ENCODE measurements at places on chromosomes 1 and 21.

DNA sequence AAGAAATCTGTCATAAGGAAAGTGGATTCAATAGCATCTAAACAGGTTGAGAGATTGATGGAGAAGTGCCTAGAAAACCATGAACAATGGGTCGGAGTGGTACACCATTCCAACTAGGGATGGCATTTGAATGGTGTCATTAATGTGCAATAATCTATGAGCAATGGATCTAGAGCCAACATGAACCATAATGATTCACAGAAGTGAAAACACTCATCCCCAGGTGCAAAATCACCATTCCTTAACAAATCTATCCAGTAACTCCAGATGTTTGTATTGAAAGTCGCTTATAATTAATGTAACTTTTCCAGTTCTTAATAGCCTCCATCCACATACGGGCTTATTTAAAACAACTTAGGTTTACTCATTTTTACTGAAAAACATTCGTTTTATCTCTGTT is 201.3 kb upstream of the ADGRL4 start:
- no peak for DNase-seq

- no peak for DNase-seq
Measured at GRCh38 chr1:48181669-48182367, 40.7 kb upstream of the SLC5A9 start.

DNA sequence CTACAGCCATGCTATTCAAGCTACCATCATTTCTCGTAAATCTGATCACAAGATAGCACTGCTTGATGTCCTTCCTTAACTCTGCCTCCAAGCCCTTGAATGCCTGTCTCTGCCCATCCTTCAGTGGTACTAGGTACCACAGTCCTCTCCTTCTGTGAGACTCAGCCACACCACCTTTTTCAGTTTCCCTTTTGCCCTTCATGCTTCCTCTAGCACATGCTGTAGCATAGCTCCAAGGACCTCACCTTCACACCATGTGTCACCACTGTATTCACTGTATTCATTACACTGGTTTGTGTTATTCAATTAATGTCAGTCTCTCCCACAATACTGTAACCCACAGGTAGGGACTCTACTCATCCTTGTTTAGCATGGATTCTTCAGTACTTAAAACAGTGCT is 8.0 kb upstream of the TP53BP2 start:
- no peak for DNase-seq

- no peak for DNase-seq
Measured at GRCh38 chr1:182330303-182330702, 61.3 kb downstream of the GLUL start.

- DNase-seq: no peak
Measured at GRCh38 chr1:6171548-6172124, 8.5 kb downstream of the CHD5 start.

GRCh38 chr1:156233426-156234127 is 8.4 kb upstream of the BGLAP start:
- DNase-seq: no peak

- DNase-seq: no peak
Measured at GRCh38 chr1:178494569-178494971, 2.2 kb downstream of the CLEC20A start.

DNA sequence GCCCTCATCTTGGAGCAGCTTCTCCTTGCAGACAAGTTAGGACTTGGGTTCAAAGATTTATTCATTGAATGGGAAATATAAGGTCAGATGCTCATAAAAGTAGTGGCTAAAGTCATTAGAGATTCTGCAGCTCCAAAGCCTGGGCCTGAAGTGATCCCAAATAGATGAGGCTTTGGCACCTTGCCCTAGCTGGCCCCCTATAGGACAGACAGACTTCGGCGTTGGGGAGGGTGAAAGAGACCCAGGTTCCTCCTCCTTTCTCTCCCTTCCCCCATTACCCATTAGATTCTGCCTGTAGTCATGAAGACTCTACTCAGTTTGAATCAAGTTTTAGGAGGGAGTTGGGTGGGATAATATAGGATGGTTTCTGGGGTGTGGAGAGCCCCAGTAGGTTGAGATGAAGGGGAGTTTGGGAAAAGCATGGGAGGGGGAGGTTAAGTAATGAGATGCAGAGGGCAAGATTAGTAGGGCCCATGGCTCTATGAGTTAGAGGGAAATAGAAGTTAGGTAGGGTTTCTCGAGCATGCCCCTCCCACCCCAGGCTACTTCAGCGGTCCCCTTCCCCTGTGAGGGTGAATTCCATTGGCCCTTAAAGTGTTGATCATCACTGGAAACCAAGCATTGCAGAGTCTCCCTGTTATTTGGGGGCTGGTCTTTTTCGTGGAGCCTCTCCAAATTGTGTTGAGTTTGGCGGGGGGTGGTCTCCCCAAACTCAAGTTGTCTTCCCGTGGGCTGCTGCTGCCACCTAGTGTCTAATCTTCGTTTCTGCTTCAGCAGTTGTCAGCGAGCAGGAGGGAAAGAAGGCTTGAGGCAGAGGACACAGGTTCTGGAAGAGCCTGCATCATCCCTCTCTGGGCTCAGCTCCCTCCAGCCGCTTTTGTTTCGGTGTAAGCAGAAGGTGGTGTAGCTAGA is 2.1 kb upstream of the AHDC1 start:
- DNase-seq: peak; percentile 62

- peak; percentile 25 for DNase-seq
Measured at GRCh38 chr1:89698624-89699023, 65.7 kb downstream of the LRRC8C start.

DNA sequence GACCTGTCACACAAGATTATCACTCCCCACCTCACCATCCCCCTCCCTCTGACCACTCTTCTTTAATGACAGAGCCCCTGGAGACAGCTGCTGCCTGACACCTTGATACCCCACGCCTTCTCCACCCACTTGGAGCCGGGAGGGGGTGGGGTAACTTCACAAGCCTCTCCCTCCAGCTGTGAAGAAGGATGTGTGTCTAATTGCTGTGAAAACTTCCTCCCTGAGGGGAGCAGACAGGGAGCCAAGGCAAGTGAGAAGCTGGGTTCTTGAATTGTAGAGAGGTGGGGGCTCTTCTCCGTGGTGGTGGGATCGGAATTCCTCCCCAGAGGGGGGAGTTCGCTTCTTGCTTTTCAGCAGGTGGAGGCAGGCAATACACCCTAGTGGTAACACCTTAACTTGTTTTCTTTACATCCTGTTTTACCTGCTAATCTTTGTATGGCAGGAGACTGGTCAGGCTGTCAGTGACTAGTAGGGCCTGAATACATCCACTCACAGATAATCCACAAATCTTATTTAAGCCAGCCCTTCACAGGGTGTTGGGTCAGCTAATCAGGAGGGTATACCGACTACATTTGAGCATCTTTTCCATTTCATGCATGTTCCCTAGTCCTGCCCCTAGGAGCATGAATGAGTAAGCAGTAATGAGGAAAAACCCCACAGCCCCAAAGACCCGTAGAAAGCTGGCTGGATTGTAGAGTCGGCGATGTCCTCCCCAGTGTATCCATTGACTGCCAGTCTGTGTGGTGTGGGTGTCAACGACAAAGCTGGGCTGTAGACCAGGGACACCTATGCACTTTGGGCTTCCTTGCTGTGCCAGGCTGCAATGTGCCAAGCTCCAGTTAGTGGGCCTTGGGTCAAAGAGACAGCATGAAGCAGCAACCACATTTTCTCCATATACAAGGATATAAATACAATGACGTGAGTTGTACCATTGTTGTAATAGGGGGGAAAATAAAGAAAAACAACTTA is 57.3 kb downstream of the NFASC start:
- DNase-seq: no peak

- no peak for DNase-seq
Measured at GRCh38 chr21:33490991-33491372, 534 bp downstream of the DNAJC28 start.

DNA sequence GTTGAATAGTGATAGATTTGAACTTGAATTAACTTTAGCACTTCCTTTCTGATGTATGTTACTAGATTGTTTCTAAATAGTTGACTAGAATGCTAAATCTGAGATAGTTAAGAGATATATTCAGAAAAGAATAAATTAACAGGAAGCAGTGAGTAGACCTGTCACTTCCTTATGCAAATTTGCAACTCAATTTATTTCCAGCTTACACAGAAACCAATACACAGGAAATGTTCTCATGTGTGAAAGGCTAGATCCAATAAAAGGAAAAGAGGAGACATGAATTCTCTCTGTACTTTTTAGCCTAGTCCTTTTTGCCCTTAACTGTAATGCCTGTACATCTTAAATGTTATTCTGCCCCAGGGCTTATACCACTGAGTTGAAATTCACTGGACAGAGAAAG is 522.3 kb downstream of the COL11A1 start:
- DNase-seq: no peak

DNA sequence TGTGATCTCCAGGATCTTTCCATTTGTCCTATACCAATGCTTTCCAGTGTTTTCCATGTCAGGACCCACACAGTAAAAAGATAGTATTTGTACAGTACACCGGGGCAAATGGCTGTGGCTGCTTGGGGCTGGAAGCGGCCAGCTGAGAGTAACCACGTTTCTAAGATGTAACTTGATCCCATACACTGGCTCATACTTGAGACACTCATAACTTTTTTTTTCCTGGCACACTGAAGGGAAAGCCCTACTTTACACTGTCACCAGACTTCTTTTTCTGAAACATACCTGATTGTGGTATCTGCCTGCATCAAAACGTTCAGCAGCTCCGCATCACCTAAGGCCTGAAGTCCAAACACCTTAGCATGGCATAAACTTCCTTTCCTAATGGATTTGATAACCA is 21.6 kb downstream of the VPS13D start:
- no peak for DNase-seq

GRCh38 chr1:84259989-84260388 is 41.5 kb upstream of the SAMD13 start:
- no peak for DNase-seq

GRCh38 chr1:150567341-150567716 is 12.1 kb downstream of the MCL1 start:
- DNase-seq: peak; percentile 78

DNA sequence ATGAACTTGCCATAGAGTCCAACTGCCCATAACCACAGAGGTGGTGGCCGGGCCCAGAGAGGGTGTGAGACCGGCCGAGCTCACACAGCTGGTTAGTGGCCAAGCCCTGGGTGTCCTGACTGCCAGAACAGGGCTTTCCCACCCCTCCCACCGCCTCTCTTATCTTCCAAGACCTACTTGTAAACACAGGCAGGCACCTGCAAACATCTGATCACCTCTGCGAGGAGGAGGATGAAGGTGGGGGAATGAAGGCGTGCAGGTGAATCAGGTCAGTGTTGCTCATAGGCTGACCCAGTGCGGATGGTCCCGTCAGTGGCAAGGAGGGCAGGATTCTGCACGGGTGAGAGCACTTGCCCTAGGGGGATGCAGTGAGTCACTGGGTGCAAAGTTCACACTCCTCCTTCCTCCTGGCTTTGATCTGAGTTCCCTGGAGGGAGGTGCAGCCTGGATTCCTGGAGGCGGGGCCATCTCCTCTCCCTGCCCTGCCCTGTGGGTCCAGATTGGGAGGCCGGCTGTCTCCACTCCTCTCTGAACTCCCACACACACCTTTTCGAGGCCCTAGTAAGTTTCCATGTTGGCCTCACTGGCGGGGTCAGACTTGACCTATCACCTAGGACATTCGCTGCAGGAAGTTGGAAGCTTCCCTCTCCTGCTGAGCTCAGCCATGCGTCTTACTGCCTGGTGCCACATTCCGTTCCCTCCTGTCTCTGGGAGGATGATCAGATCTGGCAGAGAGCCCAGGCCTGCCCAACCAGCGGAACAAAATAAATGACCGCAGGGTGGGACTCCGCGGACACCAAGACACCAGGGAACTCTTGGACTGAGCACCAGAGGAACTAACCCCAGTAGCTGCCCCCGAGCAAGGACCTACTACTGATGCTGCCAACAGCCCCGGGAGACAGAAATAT is 7.3 kb downstream of the UQCRHL start:
- DNase-seq: no peak

GRCh38 chr1:95723346-95723745 is 489.3 kb downstream of the RWDD3 start:
- no peak for DNase-seq

DNA sequence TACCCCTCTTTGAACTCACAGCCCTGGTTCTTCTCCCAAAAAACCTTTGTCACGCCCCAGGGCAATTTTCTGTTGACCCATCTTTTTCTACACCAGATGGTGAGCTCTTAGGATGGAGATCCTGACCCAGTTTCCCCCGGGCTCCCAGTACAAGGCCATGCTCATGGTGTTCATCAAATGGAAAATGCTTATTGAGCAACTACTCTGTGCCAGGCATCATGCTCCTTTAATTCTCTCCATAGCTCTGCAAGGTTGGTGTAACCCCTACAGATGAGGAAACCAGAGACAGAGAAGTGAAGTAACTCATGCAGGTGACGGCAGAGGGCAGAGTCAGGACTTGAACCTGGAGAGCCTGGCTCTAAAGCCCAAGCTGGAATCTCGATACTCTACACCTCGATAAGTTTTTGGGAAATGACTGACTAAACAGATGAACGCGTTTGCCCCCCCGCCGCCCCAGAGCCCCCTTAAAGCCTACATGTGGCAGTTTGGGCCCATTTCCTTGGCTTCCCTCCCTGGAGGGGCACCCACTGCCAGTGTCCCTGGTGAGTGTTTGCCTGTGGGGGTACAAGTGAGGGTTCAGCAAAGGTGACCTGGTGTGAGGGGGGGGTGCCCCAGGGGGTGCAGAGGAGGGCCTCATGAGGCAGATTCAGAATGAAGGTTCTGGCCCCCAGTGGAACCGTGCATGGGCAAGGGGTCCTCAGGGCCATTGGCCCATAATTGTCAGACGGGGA is 30.2 kb upstream of the RUNX3 start:
- DNase-seq: no peak

GRCh38 chr1:61426885-61427284 is 298.1 kb downstream of the TM2D1 start:
- no peak for DNase-seq

- no peak for DNase-seq
Measured at GRCh38 chr21:34274001-34274400, 89.8 kb upstream of the KCNE2 start.

GRCh38 chr1:162230517-162230916 is 146.1 kb downstream of the SPATA46 start:
- DNase-seq: no peak

- no peak for DNase-seq
Measured at GRCh38 chr1:86505564-86505902, 36.8 kb downstream of the CLCA1 start.

DNA sequence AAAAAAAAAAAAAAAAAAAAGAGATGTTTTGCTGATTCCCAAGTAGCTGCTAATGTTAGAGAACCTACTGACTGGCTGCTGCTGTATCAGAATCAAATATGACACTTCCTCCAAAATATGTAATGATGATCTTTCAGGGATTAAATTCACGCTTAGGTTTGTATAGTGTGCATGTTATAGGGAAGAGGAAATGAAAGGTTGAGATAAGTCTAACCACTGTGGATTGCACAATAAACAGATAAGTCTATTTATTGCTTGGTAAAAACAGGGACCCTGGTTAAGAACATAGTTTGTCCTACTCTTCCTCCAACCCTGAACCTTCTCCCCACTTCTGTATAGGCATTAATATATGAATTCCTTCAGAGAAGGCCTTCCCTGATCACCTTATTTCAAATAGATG is 13.2 kb downstream of the RC3H1 start:
- DNase-seq: no peak

GRCh38 chr1:187928288-187928687 is 1099.5 kb downstream of the PLA2G4A start:
- DNase-seq: no peak
